Esophagus squamous epithelium (tissue), 5 donors: ENCODE measurements at places on chromosomes 7 and 10. TPM values are rescaled to one million over a fixed set of nuclear protein-coding genes. Genes with fewer than 3 reads are reported as not detected.

GRCh38 chr10:11013836-11014235, 3.8 kb upstream of the CELF2 start:
- no peaks in the 10 kb centered on the region for H3K27me3 ChIP-seq
- no peak overlapping the region for H3K4me3 ChIP-seq

GRCh38 chr7:20085086-20085485, 132.1 kb downstream of the MACC1 start:
- no peak for DNase-seq
- H3K4me3 ChIP-seq = no peak overlapping the region

- peak overlapping the region; percentile 87 for H3K27ac ChIP-seq
- H3K36me3 ChIP-seq = no peaks in the 10 kb centered on the region
- no peak for DNase-seq
- H3K4me3 ChIP-seq = peak overlapping the region; percentile 72
Measured at GRCh38 chr7:151251689-151252560, 3.4 kb upstream of the SMARCD3 start.

GRCh38 chr10:28806951-28807759, 129.8 kb downstream of the BAMBI start:
- H3K4me1 ChIP-seq = no peaks in the 10 kb centered on the region
- H3K4me3 ChIP-seq = no peak overlapping the region
- no peaks in the 10 kb centered on the region for H3K36me3 ChIP-seq
- H3K27me3 ChIP-seq = no peaks in the 10 kb centered on the region
- peak overlapping the region; percentile 78 for H3K27ac ChIP-seq

Gene TRPV5
- not detected for total RNA-seq
